ENCODE measurements at places on chromosomes 3 and 15.

DNA sequence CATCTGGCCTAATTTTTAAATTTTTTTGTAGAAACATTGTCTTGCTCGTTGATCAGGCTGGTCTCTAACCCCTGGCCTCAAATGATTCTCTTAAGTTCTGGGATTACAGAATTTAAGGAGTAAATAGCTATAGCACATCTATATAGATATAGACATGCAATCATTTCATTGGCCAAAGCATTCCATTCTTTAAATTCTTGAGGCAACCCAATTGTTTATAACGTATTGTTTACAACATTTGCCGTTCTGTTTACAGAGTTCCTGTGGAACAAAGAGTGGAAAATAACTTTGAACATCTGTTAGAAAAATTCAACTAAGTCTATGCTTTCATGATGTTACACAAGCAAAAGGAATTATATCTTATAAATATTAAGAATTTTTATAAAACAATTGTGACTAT is 205.2 kb upstream of the ROBO2 start:
- no peak for DNase-seq

DNA sequence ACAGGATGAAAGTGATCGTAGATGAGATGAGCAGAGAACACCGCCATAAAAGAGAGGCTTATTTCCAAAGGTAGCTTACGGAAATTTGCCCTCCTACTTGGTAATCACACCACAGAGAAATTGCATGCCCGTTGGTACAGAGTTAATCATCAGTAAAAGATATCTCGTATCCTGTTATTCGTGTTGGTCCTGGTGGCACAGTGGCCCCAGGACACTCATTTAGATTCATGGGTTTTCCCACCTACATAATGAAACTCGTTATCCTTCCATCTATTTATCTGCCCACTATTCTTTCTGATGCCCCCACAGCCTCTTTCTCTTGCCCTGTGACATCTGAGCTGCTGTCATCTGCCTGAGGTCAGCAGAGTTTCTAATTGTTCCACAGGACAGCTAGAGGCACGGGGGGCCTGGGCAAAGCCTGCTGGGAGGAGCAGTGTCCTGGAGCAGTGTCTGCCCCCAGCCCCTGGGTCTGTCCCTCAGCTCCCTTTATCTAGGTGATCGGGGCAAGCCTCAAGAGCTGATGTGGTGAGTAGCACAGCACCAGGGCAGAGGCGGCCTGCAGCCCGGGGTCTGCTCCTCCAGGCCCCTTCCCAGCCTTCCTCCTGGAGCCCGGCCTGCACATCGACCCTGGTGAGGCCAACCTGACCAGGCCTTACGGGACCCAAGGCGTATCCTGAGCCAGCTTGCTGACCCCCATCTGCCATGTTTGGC is 42.2 kb downstream of the PXYLP1 start:
- DNase-seq = no peak

GRCh38 chr3:74614107-74614967 is at the start of gene CNTN3:
TSS of gene CNTN3 (minus strand) at chr3:74614659. CDS start at chr3:74521112, 93,547 bp downstream.
- no peak for DNase-seq

DNA sequence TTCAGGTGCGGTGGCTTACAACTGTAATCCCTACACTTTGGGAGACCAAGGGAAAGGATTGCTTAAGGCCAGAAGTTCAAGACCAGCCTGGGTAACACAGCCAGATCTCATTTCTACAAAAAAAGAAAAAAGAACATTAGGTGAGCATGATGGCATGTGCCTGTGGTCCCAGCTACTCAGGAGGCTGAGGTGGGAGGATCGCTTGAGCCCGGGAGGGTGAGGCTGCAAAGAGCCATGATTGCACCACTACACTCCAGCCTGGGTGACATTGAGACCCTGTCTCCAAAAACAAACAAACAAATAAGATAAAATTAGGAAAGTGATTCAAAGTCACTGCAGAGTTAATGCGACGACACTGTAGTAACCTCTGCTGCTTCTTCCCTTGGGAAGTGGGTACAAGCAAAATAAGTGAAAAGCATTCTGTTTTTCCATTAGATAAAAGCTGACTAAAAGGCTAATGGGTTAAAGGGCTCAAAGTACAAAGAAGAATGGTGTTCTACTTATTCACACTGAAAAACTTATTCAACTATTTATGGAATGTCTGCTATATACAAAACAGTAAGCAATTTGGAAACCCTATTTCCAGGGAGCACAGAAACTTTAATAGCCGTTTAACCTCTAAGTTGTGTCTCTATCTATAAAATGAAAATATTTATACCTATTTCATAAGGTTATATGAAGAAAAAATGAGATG is 8.0 kb upstream of the RPS27L start:
- no peak for DNase-seq

- DNase-seq = no peak
Measured at GRCh38 chr3:45330510-45331295, 57.7 kb upstream of the LARS2 start.

DNA sequence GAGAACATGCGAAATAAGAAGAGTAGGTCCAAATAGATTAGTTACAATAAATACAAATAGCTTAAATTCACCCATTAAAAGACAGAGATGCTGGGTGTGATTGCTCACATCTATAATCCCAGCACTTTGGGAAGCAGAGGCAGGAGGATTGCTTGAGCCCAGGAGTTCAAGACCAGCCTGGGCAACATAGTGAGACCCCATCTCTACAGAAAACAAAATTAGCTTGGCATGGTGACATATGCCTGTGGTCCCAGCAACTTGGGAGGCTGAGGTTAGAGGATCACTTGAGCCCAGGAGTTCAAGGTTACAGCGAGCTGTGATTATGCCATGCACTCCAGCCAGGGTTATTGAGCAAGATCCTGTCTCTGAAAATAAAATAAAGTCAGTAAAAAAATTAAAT is 109.1 kb upstream of the WNT5A start:
- DNase-seq = no peak

DNA sequence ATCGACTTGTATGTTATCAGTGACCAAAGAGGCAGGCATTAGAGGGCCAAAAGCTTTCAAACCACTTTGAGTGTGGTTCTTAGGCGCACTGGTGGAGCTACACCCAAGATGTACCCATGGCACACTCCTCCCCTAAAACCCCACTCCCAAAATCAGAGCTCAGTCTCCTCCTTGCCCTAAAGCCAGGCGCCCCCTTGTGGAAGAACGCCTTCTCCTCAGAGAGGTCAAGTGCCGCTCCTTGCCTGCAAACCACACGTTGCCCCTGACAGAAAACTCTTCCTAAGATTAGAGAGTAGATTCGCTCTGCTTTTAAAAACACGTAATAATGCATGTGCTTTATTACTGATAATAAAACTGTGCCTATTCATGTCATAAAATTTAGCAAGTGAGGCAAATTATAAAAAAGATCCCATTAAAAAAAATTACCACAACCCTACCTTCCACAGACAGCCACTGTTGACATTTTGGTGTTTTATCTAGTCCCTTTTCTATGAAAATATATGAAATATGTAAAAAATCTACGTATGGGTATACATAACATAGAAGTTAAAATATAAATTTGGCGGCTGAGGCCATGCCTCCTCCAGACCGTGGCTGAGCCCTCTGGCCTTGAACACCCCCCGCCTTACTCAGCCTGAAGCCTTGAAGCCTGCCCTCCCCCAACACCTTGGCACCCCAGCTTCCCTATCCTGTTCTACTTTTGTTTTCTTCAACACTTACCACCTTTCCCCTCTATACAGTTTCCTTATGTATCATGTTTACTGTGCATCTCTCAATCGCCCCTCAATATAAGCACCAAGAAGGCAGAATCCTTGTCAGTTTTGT is 33.5 kb downstream of the BCL2L10 start:
- DNase-seq = peak; percentile 80

- DNase-seq = no peak
Measured at GRCh38 chr3:155391551-155391958, 98.1 kb upstream of the STRIT1 start.

DNA sequence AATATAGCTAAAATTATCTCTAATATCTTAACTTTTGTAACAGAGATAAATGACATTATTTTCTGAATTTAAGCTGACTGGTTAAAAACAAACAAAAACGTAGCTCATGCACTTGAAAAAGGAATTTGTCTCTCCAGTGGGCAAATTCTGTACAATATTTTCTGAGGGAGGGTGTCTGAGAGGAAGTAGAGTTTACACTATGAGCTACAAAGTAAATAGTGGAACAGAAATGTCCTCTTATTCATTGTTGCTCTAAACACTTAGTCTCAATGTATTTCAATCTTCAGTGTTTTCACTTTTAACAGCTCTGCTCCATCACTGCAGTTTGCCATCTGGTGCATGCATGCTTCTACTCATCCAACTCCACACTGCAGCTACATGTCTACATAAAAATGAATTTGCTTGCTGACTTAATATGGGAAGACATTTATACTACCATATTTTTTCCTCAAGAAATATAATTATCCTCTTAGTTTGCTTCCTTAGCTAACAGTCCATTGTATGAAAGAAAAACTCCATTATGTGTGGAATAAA is 817.4 kb upstream of the LMCD1 start:
- no peak for DNase-seq

DNA sequence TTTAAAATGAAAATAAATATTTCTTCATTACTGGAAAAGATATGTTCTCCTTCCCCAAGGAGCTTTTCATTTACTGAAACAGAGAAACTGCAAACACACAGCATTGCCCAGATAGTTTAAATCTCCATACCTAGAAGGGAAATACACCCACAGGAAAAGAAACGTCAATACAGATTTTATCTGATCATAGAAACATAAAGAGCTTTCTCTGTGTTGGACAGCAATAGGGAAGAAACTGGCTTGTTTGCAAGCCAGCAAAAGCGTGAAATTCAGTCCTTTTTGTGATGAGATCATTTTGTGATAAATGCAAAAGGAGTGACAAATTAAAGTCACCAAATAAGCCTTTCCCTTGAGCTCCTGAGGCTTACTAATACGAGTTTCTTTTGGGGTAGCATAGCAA is 398.0 kb downstream of the TIGIT start:
- no peak for DNase-seq
